ENCODE measurements at places on chromosomes 4 and X.

DNA sequence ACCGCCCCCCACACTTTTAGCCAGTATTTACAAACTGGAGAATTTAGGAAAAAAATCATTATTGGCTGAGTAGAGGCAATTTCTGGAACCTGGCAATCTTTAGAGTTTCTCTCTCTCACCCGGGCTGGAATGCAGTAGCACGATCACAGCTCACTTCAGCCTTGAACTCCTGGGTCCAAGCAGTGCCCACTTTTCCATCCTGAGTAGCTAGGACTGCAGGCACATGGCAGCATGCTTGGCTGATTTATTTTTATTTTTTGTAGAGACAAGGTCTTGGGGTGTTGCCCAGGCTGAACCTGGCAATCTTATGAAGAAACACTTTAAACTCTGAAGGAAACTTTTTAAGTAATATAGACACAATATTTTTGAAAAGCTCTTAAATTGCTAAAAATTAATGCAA, 120.1 kb downstream of the AFF1 start:
- DNase-seq = no peak

- DNase-seq = no peak
Measured at GRCh38 chr4:113260688-113261087, 211.2 kb downstream of the ANK2 start.

DNA sequence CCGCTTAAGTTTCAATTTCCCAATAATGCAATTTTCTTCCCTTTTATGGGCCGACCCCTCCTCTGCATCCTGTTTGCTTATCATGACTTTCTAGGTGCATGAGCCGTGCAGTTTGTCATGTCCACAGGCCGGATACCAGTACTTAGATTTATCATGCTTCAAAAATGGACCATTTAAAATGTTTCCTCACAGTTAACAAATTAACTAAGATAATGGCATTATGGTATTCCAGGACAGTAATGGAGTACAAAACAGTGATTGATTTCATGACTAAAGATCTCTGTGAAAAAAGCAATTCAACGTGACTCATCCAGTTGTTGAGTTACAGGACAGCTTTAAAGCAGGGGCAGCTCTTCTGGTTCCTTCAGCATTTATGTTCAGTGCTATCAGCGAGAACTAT, 23.0 kb downstream of the SNX25 start:
- no peak for DNase-seq

DNA sequence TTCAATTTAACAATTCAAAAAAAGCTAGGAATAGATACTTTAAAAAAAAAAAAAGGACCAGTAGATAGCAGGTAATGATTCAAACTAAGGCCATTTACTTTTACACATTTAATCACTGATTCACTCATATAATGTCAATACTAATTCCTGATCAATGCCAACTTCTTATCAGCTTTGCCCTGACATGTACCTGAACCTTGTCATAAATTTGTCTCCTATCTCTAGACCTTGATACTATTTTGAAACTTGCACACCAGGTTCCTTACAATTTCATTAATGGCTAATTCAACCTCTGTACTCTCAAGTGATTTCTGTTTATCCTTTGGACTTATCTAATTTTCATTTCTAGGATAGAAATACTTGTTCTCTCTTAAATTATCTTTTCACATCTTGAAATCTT, 55.4 kb downstream of the UGT2B4 start:
- DNase-seq = no peak

GRCh38 chr4:154566639-154567204, 3.9 kb downstream of the FGB start:
- no peak for DNase-seq

DNA sequence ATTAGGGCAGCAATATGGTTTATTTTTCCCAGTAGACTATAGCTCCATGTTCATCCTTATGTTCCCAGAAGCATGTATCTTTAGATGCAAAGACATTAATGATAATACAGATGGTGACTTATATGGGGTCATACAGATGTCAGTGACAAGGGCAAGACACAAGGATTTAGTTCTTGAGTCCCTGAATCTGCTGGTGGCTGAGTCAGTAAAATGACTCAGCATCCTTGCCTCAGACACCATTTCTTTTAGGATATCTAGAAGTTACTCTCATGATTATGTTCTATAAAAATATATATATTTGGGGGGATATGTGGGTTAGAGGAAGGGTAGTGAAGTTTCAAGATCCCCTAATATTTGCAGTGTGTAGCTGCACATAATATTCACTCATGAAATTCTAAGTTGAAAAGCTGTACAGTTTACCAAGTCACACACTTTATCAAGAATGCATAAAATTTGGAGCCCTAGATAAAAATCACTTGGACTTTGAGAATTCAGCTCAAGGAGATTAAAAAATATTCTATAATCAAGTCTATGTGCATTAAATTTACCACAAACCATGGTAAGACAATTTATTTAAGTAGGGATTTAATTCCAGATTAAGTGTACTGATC, 101.9 kb downstream of the LNX1 start:
- DNase-seq = no peak

DNA sequence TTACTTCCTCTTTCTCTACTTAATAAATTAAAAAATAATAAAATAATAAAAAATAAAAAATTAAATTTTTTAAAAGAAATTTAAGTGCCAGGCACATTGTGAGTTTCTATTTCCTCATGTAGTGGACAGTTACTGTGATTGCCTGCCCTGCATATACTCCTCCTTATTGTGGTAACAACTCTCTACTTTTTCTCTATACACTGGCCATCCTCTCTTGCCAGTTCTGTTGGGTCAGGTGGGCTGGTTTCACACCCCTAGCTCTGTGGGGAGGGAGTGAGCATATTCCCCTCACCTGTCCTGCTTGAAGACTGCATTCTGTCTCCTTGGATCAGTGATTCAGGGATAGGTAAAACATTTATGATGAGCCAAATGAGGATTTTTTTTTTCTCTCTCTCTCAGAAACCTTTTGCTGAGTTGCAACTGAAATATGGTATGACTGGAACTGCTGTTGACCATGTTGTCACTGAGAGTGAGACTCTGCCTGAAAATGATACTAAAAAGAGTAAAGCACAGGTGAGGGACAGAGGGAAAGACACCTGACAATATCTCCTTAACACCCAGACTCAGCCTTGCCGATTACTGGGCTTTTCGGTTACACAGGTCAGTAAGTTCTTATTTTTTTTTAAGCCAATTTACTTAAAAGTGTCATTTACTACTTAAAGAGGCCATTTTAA, 37.2 kb downstream of the CXXC4 start:
- no peak for DNase-seq

- DNase-seq = peak; percentile 73
Measured at GRCh38 chr4:53586121-53586816, 5.0 kb downstream of the LNX1 start.

- DNase-seq = no peak
Measured at GRCh38 chr4:3305610-3306371, 13.0 kb downstream of the RGS12 start.

DNA sequence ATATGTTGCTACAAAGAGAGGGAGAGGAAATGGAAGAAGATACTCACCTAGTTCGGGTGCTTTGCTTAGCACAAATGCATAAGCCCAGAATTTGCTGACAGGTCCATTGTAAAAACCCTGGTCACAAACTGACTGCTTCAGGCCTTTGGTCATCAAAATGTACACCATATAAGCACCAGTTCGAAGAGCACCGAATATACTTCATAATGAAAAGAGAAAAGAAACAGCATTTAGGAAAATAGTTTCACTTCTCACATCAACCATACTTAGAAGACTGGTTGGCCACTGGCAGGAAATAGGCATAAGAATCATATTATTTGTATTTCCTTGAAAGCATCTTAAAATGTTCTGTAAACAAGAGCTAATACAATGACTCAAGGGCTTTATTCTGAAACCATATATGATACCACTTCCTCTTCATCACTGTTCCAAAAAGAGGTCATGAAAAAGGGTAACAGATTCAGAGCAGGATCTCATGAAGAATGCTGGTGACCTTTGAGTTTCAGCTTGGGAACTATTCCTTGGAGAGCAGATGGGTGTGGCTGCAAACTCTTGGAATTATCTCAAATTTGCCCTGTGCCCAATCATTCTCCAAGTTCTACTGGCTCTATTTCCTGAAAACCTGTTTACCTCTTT, 138.7 kb downstream of the ELOVL6 start:
- no peak for DNase-seq

- DNase-seq = no peak
Measured at GRCh38 chr4:6236816-6237390, 32.7 kb upstream of the WFS1 start.

GRCh38 chr4:156634612-156635011, 337.0 kb downstream of the PDGFC start:
- DNase-seq = no peak

DNA sequence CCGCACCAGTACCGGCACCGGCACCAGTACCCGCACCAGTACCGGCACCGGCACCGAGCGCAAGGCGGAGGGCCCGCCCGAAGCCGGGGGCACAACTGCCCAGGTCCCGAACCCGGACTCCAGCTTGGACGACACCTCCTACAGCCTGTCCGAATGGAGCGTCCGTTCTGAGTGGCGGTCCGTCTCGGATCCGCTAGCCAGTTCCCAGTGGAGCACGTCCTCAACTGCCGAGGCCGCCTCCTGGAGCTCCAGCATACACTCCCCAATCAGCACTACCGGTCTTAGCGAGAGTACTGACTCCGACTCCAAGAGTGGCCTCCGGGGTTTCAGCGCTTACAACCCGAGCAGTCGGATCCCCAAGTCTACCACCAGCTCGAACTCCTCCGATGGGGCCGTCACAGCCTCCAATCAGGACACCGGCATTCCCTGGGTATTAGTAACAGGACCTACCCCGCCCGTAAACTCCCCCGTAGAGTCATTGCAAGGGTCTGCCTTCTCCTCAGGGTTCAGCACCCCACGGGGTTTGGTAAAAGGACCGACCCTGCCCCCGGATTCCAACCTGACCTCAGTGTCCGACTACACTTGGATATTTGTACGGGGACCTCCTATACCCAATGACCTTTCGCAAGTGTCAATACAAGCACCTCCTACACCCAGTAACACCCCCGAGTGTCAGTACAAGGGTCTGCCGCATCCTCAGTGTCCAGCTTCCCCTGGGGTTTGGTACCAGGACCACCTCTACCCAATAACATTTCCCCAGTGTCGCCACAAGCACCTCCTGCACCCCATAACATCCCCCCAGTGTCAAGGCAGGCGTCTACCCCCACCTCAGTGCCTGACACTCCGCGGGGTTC, 721 bp upstream of the MAOA start:
- no peak for DNase-seq

DNA sequence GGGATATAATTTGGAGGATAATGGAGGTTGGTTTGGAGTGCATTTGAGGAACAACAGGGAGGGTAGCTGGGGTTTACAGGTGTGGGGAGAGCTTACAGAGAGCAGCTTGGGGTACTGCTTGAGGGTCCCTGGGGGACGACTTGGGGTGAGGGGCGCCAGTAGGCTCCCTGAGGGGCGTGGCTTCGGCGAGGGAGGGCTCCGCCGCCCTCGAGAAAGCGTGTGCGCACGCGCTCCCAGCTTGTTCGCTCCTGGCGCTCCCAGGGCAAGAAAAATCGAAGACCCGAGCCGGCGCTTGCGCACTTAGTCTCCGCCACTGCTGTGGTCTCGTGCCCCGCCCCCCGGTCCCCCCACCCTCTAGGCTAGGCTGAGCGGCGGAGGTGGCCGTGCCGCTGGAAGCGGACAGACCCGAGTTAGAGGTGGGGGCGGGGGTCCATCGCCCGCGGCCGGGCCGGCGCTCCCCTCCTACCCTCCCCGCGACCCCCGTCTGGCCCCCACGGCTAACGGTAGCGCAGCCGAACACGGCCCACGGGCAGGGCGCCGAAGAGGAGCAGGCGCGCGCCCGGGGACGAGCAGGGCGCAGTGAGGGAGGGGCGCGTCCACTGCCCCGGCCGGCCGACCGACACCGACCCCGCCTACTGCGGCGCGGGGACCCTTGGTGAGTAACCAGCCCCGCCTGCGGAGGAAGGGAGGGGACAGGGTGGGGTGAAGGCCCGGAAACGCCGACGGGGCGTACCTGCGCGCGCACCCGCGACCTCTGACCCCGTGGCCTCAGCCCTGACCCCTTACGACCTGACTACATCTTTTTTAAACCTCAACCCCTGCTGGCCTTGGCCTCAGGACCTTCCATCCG, 5.4 kb upstream of the CCDC120 start:
- no peak for DNase-seq

DNA sequence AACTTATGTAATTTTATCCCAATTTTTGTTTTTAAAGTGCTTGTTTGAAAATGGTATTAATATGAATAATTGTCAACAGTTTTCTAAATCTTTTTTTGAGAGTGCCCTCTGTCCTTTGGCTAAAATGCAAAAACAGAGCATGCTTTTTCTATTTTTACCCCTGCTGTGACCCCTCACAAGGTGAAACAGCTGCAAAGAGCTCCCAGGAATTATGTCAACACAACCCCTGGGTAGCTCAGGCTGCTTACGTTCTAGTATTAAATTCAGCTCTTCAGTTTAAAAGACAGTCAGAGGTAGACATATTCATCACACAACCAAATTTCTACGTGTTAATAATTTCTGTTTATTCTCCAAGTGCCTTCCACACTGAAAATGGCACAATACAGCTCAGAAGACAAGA, 367.5 kb downstream of the PRDM5 start:
- DNase-seq = no peak

- DNase-seq = peak; percentile 86
Measured at GRCh38 chr4:8281519-8282133, 12.1 kb downstream of the HTRA3 start.

DNA sequence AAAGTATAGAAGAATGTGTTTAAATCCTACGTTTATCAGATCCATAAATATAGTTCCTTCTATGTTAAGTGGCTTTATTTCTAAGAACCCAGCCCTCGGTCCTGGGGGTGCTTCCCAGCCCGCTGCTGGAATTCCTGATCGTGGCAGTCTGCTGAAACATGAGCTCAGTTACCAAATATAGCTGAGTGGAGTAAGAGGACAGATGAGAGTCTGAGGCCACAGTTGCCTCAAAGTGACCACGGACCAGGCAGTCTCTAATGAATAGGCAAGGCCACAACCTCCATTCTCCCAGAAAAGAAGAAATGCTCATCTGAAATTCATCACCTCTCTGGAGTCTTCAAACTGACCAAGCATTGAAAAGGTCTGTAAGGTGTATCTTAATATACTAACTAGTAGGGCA, at the start of gene PALLD:
Gene PALLD, plus strand, starts transcription at position 219 of the 400 bp plus-strand sequence.
- DNase-seq = no peak

GRCh38 chr4:123299212-123299691, 97.3 kb upstream of the SPRY1 start:
- DNase-seq = peak; percentile 56

- no peak for DNase-seq
Measured at GRCh38 chr4:81905971-81906370, 434.3 kb upstream of the RASGEF1B start.

- no peak for DNase-seq
Measured at GRCh38 chrX:8755116-8755515, 23.2 kb upstream of the ANOS1 start.

- no peak for DNase-seq
Measured at GRCh38 chrX:122218666-122219065, 965.4 kb upstream of the GRIA3 start.

- no peak for DNase-seq
Measured at GRCh38 chrX:153845842-153846241, 15.5 kb upstream of the PDZD4 start.

All from AG09319 (cell line).